ENCODE measurements at places on chromosomes 7 and 10.

DNA sequence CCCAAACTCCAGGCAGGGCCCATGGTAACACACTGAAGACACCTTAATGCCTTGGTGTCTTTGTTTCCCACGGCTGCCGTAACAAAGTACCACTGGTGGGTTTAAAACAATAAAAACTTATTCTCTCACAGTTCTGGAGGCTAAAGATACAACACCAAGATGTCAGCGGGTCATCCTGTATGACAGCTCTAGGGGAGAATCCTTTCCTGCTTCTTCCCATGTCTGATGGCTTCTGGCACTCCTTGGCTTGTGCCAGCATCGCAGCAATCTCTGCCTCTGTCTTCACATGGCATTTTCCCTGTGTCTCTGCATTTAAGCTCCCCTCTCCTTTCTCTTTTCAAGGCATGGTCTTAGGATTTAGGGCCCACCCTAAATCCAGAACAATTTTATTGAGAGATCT, 33.1 kb downstream of the PRSS2 start:
- no peak for DNase-seq

DNA sequence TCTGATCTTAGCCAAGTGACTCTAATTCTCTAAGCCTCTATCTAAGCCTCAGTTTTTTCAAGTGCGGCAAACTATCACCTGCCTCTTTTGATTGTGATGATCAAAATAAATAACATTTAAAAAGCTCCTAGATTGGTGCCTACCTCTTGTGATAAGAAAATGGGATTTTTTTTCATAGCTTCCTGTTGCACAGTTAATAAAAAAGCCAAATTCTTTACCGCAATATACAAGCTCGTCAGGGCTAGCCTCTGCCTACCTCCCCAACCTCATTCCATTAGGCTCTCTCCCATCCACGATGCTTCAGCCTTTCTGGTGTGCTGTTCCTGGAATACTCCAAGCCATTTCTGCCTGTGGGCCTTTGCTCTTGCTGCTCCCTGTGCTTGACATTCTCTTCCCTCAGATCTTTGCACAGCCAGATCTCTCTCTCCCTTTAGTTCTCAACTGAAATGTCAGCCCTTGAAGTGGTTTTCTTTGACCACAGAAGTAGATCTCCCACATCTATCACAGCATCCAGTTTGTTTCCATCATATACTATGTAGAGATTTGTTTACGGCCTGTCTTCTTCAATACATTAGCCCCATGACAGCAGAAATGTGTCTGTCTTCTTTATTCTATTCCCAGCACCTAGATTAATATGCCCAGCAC, 48.8 kb downstream of the SFR1 start:
- no peak for DNase-seq

- DNase-seq: no peak
These were observed 25.1 kb downstream of the HSPB1 start for GRCh38 chr7:76327610-76328009.

DNA sequence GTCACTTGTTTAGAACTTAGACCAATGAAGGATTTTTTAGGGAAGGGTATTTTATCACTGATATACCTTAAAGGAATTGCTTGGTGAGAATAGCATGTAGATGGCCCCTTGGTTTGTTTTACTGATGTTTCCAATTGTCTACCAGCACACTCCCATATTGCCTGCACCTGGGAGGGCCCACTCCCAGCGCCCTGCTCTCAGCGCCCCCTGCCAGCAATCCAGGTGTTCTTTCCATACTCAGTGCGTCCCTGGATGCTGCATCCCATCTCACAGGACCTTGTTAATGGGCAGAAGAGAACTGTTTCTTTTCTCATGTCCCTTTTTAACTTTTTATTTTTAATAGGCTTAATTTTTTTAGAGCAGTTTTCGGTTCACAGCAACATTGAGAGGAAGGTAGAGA, 24.1 kb upstream of the SFRP5 start:
- no peak for DNase-seq
